GM20000 (cell line): ENCODE measurements at places on chromosomes 16 and 17.

GRCh38 chr16:23948949-23949411, 113.2 kb downstream of the PRKCB start:
- no peak for DNase-seq

DNA sequence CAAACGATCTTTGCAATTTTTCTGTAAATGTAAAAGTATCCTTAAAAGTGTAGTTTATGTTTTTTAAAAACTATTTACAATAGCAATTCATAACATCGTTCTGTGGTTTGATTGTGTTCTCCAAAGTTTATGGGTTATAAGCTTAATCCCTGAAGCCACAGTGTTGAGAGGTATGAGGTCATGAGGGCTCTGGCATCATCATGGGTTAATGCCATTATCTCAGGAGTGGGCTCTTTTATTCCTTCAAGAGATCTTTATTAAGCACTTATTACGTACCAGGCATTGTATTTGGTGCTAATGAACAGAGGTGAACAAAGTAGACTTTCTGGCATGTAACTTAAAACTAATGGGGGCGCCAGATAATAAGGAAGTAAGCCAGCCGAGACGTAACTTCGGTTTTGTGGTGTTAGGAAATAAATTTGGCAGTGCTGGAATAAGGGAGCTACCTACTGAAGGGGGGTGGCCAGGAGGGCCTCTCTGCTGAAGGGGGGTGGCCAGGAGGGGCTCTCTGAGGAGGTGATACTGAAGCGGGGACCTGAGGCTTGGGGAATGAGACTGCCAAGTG, 158.1 kb downstream of the VPS53 start:
- no peak for DNase-seq

DNA sequence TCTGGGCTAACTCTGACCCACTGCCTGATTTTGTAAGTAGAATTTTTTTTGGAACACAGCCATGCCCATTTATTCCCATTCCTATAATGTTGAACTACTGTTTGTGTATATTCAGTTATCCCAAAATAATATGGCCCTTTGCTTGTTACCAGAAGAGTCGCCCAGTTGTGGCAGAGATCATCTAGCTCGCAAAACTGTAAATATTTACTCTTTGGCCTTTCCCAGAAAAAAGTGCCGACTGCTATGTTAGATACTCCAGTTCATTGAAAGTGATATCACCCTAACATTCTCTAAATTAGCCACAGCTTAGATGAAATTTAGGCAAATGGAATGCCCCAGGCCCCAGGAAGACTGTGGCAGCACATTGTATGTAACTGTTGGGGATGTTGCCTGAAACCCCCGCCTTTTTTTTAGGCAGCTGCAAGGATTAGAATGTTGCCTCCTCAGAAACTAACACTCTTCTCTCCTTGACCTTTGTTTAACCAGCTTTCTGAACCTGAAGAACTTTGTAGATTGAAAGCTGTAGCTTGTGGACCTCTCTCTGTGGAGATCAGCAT, 19.1 kb downstream of the WWOX start:
- no peak for DNase-seq

GRCh38 chr17:33704856-33705255, 411.8 kb upstream of the ASIC2 start:
- DNase-seq = no peak

- no peak for DNase-seq
These were observed 18.9 kb downstream of the MMP15 start for GRCh38 chr16:58044266-58045019.

DNA sequence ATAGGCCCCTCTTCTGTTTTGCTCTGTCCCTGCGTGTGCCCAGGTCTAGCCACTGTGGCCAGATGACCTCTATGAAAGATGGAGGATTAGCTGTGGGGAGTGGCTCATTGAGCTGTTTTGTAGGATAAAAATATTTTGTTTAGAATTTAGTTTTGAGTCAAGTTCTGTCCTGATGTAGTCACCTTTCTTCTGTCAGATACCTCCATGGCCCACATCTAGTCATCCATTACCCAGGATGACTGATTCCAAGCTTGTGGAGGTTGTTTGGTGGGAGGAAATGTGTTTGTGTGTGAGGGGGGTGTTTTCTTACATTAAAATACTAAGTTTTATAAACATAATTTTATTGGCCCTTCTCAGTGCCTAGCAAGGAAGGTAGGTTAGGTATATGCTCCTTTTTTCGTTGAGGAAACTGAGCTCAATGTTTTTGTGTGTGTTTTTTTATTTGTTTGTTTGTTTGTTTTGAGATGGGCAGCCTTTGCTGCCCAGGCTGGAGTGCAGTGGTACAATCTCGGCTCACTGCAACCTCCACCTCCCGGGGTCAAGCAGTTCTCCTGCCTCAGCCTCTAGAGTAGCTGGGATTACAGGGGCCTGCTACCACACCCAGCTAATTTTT, 16.3 kb downstream of the SNX11 start:
- DNase-seq = no peak

GRCh38 chr17:32936186-32936893, 8.4 kb downstream of the TMEM98 start:
- DNase-seq = no peak

DNA sequence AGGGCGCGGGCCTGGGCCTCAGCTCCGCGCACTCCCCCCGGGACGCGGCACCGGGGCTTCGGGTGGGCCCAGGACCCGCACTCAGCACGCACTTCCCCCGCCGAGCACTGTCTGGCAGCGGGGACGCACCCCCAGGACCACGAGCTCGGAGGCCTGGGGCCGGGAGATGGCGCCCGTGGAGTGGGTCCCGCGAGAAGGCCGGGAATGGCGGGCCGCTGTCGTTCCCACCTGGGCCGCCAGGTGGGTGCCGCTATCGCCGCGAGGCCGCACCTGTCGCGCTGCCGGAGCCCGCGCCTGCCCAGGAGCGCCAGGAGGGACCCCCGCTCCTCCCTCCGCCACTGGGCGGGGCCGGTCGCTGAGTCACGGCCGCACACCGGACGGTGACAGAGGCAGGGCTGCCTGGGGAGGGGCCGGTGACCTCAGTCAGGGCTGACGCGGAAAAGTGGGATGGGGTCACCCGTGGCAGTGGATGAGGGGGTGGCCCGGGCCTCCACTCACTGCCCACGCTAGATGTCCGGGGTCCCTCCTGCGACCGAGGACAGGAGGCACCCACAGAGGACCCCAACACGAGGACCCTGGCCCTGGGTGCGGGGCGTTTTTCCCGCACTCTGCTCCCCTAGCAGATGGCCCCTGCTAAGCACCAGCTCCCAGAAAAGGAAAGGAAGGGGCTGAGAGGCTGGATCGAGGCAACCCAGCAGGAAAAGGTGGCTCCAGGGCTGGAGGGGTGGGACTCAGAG, 6.9 kb upstream of the ACTG1 start:
- peak; percentile 85 for DNase-seq

DNA sequence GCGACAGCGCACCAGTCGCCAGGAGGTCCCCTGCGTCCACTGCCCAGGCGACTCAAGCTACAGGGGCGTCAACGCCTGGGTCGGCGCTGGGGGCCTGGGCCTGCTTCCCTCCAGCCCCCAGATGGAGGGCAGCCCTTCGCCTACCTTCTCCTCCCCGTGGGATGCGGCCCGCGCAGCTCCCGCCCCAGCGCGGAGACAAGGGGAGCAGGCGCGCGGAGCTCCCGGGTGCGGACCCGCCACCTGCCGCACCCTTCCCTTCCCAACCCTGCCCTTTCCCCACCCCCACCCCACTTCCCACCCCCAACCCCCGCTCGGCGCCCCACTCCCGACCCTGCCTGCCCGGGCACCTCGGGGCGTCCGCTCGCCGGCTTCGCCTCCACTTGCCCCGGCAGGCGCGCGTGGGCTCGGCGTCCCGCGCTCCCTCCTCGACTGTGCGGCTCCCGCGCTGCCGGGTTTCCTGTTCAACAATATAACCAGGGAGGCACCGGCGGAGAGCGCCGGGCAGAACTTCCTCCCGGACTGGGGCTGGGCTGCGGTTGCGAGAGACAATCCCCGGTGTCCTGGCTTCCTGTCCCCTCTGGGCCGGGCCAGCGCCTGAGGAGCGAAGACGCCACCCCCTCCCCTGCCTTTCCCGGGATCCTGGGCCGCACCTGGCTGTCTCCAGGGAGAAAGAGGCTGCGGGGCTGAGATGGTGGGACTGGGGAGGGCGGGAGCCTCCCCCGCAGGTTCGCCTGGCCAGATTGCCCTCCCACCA, at the start of gene ARHGAP27:
ARHGAP27 (minus strand) TSS at position 466 of the 754 bp plus-strand sequence. CDS start 2,591 bp downstream, outside the sequence.
- no peak for DNase-seq

DNA sequence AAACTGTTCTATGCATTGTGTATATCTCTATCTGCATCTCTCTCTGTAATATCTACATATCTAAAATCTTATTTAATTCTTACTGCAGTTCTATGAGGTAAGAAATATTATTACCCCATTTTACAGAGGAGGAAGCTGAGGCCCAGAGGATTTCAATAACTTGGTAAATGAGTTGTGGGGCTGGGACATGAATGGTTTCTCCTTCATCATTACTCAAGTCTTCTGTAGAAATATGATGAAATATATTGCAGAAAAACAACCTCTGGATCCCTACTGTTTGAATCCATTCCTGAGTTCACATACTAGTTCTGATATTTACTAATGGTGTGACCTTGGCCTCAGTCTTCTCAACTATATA, 45.5 kb upstream of the NLK start:
- DNase-seq = no peak

- no peak for DNase-seq
These were observed 558 bp downstream of the PEX12 start for GRCh38 chr17:35577830-35578196.
